ENCODE measurements at places on chromosomes 13 and 19.

- DNase-seq, result peak; percentile 16
These were observed at the start of gene RASL11A for GRCh38 chr13:27270594-27271520. RASL11A (plus strand) TSS chr13:27270830; CDS start chr13:27270945, 115 bp downstream.

GRCh38 chr13:59671881-59672280 is 491.8 kb downstream of the DIAPH3 start:
- DNase-seq, result no peak

DNA sequence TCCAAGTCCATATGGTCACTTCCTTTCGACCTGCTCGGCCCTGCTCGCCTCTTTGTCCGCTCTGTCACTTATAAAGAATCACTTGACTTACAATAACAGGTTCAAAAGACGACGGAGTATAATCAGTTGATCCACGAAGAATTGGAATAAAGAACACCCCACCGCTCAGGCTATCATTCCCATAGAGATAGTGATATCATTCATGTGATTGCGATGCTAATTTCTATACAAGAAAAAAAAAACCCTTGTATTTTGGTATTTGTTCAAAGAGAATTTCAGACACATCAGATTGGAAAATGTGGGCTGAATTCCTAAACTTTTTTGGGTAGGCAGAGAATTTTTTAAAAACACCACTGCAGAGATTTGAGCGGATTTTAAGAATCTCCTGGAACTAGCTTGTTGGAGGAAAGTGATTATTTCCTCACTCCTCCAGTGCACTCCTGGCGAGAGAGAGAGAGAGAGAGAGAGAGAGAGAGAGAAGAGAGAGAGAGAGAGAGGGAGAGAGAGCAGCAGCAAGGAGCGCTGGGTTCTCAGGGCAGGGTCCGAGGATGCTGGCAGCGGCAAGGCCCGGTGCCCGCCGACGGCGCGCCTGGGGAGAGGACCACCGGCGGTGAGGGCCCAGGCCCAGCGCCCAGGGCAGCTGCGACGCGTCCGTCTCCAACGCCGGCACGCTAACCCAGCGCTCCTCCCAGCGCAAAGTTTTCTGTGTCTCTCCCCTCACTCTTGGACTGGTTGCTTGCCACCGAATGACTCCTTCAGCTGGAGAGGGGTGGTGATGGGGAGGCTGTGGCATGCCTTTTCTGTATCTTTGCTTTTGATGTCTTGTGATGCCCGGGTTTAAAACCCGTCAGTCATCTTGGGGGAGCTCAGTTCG is 149.0 kb upstream of the ZNF536 start:
- no peak for DNase-seq

GRCh38 chr13:111370570-111371535 is 50.4 kb downstream of the TEX29 start:
- DNase-seq, result no peak

DNA sequence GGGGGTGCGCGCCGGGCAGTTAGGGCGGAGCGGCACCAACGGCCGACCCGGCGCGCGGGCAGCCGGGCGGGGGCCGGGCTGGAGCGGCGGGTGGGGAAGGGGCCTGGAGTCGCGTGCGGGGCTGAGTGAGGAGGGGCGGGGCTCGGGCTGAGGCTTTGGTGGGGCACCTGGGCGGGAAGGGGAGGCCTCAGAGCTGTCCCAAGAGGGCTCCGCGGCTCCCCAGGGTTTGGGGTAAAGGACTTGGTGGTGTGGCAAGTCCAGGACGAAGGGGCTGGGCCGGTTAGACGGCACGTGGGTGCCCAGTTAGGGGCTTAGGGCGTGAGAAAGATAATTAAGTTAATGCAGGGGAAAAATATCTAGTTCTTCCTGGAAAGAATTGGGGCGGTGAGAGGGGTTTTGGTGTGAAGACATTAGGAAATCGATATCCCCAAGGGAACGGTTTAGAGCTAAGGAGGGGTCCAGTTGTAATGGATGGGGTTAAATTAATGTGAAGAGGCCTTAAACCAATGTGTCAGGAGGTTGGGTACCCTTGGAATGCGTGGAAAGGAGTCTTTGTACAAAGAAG is 496 bp downstream of the ZNF574 start:
- no peak for DNase-seq

DNA sequence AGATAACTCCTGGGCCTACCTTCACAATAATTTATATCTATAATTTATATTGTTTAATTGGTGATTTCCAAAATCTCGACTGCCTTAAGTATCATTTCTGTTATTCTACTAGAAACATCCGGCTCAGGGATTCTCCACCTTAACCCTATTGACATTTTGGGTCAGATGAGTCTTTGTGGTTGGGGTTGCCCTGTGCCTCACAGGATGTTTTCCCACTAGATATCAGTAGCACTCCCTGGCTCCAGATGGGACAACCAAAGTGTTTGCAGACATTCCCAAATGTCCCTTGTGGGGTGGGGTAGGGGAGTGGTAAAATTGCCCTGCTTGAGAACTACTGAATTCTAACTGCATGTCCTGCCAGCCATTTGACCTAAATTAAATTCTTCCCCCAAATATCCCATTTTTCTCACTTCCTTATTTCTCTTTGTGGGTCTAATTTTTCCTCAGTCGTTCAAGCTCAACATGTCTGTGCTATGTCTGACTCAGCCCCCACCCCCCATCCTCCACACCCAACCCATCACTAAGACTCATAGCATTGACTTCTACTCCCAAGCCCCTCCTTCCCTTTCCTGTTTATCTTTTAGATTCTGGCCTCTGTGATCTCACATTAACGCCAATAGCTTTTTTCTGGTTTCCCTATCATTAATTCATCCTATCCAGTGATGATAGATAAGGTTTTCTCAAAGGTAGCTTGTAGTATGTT is 545.1 kb downstream of the EFNB2 start:
- no peak for DNase-seq

DNA sequence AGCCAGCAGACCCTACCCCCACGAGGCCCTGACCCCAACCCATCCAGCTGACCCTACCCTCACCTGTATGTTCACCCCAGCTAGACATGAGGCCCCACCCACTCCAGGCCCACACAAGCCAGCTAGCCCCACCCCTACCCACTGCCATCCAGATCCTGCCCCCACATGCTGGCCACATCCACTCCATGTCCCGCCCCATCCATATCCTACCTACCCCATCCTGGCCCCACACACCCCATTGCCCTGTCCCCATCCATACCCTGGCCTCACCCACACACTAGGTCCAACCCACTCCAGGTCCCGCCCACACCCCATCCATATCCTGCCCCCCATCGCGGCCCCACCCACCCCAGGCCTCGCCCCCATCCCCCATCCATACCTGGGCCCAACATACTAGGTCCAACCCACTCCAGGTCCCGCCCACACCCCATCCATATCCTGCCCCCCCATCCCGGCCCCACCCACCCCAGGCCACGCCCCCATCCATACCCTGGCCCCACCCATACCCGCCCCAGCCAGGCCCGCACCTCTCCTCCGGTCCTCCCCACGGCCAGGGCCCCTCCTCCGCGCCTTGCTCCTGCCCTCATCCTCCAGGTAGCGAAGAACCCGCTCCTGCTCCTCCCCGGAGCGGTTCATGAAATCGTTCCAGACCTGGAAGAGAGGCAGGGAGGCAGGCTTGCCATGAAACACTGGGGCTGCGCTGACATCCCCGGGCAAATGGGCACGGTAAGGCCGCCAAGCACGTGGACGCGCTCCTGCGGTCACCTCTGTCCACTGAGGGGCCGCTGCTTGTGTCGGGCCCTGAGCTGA is 7.2 kb downstream of the RNU6-9 start:
- DNase-seq, result no peak

DNA sequence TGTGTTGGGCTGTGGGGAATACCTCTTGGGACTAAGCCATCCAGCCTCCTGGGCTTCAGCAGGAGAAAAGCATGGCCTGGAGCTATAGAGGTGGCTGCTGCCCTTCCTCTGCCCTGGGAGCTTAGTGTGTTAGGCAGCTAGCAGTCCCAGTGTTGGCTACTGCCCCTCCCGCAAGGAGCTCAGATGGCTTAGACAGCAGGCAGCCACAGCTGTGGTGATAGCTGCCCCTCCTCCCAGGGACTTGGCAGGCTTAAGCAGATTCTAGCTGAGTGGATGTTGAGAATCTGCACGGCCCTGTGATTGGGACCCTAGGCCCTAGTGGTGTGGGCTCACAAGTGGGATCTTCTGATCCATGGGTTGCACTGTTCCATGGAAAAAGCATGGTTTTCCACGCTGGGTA is 264.5 kb downstream of the TDRD3 start:
- no peak for DNase-seq

- peak; percentile 35 for DNase-seq
These were observed 14.2 kb downstream of the ONECUT3 start for GRCh38 chr19:1767464-1767933.

DNA sequence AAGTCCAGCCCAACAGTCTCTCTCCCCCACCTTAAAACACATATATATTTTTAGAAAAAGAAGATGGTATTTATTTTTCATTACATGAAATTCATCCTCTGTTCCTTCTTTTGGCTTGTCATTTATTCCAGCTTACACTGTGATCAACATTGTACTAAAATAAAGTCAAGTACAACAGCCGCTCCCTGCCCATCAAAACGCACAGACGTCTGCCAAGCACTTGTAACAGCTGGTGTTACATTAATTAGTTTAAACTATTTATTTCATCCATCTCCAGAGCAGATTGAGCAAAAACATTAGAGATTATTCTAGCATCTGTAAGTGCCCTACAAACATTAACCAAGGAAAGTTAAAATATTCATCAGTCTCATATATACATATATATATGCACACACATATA is 350.5 kb downstream of the DACH1 start:
- DNase-seq, result no peak

DNA sequence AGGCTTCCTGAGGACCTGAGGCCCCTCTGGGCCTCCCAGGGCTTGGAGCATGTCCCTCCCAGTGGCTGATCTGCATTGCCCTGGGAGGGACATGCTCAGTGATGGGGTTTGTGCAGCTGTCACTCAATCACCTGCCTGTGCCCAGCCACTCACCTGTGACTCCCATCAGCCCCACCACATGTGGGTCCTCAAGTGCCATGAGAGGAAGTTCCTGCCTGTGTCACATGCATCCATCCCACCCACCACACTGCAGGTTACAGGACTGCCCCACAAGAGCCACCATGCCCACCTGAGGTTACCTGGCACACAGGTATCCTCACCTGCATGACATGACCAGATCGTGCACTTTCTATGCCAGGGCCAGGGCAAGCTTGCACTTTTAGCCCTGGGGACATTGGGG is 80.0 kb downstream of the SCGB2B2 start:
- no peak for DNase-seq

DNA sequence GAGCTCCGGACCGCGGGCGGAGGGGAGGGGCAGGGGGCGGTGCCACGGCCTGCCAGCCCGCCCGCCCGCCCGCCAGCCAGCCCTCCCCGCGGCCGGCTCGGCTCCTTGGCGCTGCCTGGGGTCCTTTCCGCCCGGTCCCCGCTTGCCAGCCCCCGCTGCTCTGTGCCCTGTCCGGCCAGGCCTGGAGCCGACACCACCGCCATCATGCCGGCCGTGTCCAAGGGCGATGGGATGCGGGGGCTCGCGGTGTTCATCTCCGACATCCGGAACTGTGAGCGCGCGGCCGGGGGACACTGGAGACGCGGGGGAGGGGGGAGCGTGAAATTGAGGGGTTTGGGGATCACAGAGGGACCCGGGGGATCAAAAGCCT is at the start of gene AP2A1:
Gene AP2A1 (plus strand): TSS at position 72 of the 370 bp plus-strand sequence. CDS start 133 bp downstream, at position 205.
- DNase-seq, result no peak

- DNase-seq, result no peak
These were observed 263.5 kb downstream of the FOXO1 start for GRCh38 chr13:40402931-40403431.

DNA sequence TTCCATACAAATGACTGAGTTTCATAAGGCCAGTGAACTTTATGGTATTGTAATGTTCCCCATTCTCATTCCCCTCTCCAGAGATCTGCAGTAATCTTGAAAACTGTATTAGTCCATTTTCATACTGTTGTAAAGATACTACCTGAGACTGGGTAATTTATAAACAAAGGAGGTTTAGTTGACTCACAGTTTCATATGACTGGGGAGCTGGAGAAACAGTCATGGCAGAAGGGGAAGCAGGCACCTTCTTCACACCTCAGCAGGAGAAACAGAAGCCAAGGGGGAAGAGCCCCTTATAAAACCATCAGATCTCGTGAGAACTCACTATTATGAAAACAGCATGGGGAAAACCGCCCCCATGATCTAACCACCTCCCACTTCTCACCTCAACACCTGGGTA is 318.7 kb upstream of the KLF12 start:
- DNase-seq, result no peak
